ENCODE measurements at places on chromosomes 1 and 21. TPM values are rescaled to one million over a fixed set of nuclear protein-coding genes. Genes with fewer than 3 reads are reported as not detected.

The KCNA2 gene
- total RNA-seq, result not detected

The BRDT gene
- total RNA-seq, result not detected

The PERM1 gene
- total RNA-seq, result 0.10 TPM

The ALG6 gene
- 16.7 TPM for total RNA-seq

The ETNK2 gene
- 21.7 TPM for total RNA-seq

The HSD3B2 gene
- total RNA-seq, result not detected

The ATAD3C gene
- total RNA-seq, result under 0.01 TPM

The FCGR3A gene
- not detected for total RNA-seq

The TCHH gene
- total RNA-seq, result not detected

The ITLN2 gene
- not detected for total RNA-seq

The CELSR2 gene
- total RNA-seq, result 8.5 TPM

The RGS16 gene
- total RNA-seq, result under 0.01 TPM

The LIN28A gene
- total RNA-seq, result not detected

The RASSF5 gene
- 0.52 TPM for total RNA-seq

The OR10Z1 gene
- total RNA-seq, result not detected

The TAS1R1 gene
- total RNA-seq, result not detected

The C1orf53 gene
- total RNA-seq, result 6.2 TPM

The GPR37L1 gene
- total RNA-seq, result 0.15 TPM

The SLC30A2 gene
- total RNA-seq, result 1.4 TPM

The CELA3B gene
- total RNA-seq, result not detected

The SLC22A15 gene
- 3.5 TPM for total RNA-seq

The GUCA2A gene
- total RNA-seq, result not detected

The TLR5 gene
- 0.17 TPM for total RNA-seq

The BCL2L15 gene
- total RNA-seq, result 8.5 TPM

The AIM2 gene
- total RNA-seq, result not detected

The RHOC gene
- total RNA-seq, result 1,250 TPM

The USH2A gene
- total RNA-seq, result 0.05 TPM

The KRTAP25-1 gene
- not detected for total RNA-seq

The CD101 gene
- 0.35 TPM for total RNA-seq

The TENT5C gene
- total RNA-seq, result 2.1 TPM

The PRR9 gene
- total RNA-seq, result not detected

The ZNF695 gene
- total RNA-seq, result 1.5 TPM

The CLCA4 gene
- total RNA-seq, result not detected

The CNR2 gene
- total RNA-seq, result not detected

All from renal cortical epithelial cell (primary cell).